Colonic mucosa (tissue), 4 donors: ENCODE measurements at places on chromosomes 12 and 14. TPM values are rescaled to one million over a fixed set of nuclear protein-coding genes. Genes with fewer than 3 reads are reported as not detected.
A peak's percentile ranks its signal among the peaks of the same experiment; 100 is the strongest.

GPR132 gene
- 1.0 TPM for total RNA-seq

PTPRB gene
- 27.7 TPM for total RNA-seq

ZNF219 gene
- 79.6 TPM for total RNA-seq

CD163 gene
- 14.4 TPM for total RNA-seq

DNA sequence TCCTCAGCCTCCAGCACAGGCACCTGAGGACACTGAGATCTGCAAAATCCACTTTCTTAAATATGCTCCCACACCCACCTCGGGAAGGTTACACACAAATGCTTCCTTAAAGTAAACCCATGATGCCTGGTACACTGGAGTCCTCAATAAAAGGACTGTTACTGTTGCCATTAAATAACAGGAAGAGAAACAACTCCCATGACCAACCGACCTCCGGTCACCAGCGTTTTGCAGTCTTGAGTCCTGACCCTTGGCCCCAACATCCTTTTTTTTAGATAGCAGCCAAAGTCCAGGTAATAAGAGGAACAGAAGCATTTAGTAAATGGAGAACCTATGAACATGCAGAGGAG, 42.4 kb downstream of the ITPK1 start:
- H3K27me3 ChIP-seq = no peaks in the 10 kb centered on the region
- DNase-seq = no peak
- H3K4me3 ChIP-seq = no peak overlapping the region
- peaks cover 11% of the 10 kb centered on the region for H3K4me1 ChIP-seq
- H3K27ac ChIP-seq = peak overlapping the region; percentile 66

DNA sequence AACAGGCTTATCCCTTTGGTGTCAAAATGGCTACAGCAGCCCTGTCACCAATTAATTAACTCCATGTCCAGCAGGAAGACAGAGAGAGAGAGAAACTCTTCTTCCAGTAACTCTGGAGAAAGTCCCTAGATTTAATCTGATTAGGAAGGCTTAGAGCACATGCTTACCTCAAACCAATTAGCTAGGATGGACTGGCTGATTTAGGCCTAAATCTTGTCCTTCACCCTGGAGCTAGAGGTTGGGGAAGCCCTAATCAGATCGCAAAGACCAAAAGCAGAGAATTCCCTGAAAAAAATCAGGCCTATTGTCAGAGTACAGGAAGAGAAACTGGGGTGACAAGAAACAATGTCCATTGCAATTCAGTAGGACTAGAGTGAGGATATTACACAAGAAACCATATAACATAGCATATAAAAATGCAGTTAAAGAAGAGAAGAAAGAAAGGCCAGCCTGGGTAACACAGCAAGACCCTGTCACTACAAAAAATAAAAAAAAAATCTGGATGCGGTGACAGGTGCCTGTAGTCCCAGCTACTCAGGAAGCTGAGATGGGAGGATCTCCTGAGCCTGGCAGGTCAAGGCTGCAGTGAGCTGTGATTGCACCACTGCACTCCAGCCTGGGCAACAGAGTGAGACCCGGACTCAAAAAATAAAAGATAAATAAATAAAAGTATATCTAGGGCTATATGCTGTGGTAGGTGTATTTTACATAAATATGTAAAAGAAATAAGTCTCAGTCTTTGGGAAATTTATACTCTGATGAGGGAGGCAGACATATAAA, 34.9 kb upstream of the TUBA1A start:
- H3K4me3 ChIP-seq = no peak overlapping the region
- no peak overlapping the region for H3K27ac ChIP-seq
- no peak for DNase-seq
- H3K27me3 ChIP-seq = no peaks in the 10 kb centered on the region
- no peaks in the 10 kb centered on the region for H3K4me1 ChIP-seq

GRCh38 chr12:5430641-5431603, 986 bp upstream of the NTF3 start:
- H3K4me1 ChIP-seq = no peaks in the 10 kb centered on the region
- H3K27ac ChIP-seq = no peak overlapping the region
- no peak for DNase-seq
- no peaks in the 10 kb centered on the region for H3K36me3 ChIP-seq
- no peak overlapping the region for H3K4me3 ChIP-seq

- no peaks in the 10 kb centered on the region for H3K27me3 ChIP-seq
- H3K27ac ChIP-seq = no peak overlapping the region
- no peak for DNase-seq
- H3K4me1 ChIP-seq = no peaks in the 10 kb centered on the region
- no peaks in the 10 kb centered on the region for H3K36me3 ChIP-seq
Observed at GRCh38 chr12:92765871-92766270, 63.1 kb downstream of the PLEKHG7 start.

DNA sequence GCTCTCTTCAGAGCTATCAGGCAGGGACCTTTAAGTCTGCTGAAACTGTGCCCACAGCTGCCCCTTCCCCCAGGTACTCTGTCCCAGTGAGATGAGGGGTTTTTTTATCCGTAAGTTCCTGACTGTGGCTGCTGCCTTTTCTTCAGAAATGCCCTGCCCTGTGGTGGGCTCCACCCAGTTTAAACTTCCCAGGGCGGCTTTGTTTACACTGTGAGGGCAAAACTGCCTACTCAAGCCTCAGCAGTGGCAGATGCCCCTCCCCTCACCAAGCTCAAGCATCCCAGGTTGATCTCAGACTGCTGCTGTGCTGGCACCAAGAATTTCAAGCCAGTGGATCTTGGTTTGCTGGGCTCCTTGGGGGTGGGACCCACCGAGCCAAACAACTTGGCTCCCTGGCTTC, 46.9 kb upstream of the SLC16A7 start:
- H3K4me3 ChIP-seq = no peak overlapping the region
- no peaks in the 10 kb centered on the region for H3K36me3 ChIP-seq
- H3K27me3 ChIP-seq = no peaks in the 10 kb centered on the region
- DNase-seq = no peak

- H3K36me3 ChIP-seq = no peaks in the 10 kb centered on the region
- H3K27ac ChIP-seq = no peak overlapping the region
- no peak overlapping the region for H3K4me3 ChIP-seq
- DNase-seq = peak; percentile 19
Observed at GRCh38 chr14:64838656-64839055, 41.1 kb downstream of the SPTB start.

- H3K4me1 ChIP-seq = no peaks in the 10 kb centered on the region
- no peaks in the 10 kb centered on the region for H3K27me3 ChIP-seq
- no peaks in the 10 kb centered on the region for H3K36me3 ChIP-seq
- no peak overlapping the region for H3K4me3 ChIP-seq
- DNase-seq = no peak
Observed at GRCh38 chr14:88488897-88489296, 65.9 kb downstream of the PTPN21 start.

- no peak overlapping the region for H3K27ac ChIP-seq
- H3K36me3 ChIP-seq = no peaks in the 10 kb centered on the region
- H3K27me3 ChIP-seq = no peaks in the 10 kb centered on the region
- H3K4me1 ChIP-seq = no peaks in the 10 kb centered on the region
Observed at GRCh38 chr14:92458136-92459029, 55.2 kb upstream of the RIN3 start.

DNA sequence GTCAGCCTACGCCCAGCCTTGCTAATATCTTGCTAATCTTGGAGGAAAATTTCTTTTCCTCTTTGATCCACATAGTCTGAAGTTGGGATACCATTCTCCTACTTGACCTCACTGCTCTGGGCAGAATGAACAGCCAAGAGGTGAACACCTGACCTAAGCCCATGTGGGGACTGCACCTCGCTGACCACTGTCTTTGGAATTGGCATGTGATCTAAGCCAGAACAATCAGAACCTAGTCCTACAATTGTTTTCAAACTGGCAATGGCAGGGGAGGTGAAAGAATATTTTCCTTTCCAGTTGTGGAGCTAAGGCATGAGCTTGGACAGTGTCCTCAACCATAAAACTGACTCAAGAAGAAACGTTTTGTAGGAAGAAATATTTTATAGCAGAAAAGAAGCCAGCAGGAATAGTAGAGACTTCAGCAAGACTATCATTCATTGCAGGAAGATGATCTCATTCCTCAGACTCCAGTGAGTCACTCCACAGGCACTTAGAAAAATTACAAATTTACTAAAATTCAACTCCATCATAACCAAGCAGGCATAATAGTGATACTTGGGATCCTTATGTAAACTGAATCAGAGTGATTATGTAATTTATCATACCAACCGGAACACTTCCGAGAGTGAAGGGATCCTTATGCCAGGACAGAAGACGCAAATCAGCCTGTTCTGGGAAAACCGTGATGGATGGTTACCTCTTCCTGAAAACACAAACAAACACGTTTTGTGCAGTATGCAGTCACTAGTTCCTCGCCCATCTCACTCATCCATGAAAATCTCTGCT, 14.7 kb downstream of the PTPRO start:
- no peaks in the 10 kb centered on the region for H3K27me3 ChIP-seq
- no peak overlapping the region for H3K27ac ChIP-seq
- no peak overlapping the region for H3K4me3 ChIP-seq
- DNase-seq = no peak

- no peak overlapping the region for H3K4me3 ChIP-seq
- H3K36me3 ChIP-seq = no peaks in the 10 kb centered on the region
- no peaks in the 10 kb centered on the region for H3K4me1 ChIP-seq
- peak overlapping the region; percentile 83 for H3K27ac ChIP-seq
- DNase-seq = peak; percentile 57
- H3K27me3 ChIP-seq = no peaks in the 10 kb centered on the region
Observed at GRCh38 chr12:20420557-20420956, 52.2 kb downstream of the PDE3A start.

DNA sequence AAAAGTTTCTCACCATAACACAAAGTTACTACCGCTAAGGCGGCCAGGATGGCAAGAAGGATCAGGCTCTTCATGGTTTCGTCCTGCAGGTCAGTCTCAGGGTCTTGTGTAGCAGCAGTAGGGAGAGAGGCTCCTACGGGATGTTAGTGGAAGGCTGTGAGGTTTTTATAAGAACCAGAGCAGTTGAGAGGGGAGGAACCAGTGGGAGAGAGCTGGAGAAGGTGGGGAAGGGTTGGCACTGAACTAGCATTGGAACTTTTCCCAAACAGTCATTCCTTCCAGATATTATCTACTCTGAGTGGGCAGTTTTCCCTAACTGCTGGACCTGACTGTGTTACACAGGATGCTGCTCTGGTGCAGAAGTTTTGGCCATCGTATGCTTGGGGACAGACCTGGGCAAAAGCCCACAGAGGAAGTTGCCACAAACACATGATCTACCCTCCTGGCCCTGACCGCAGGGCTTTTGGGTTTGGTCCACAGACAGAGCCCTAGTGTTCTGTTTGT, at the start of gene MGP:
TSS of gene MGP (minus strand) at position 137 of the 504 bp plus-strand sequence. CDS start at position 74, 63 bp downstream.
- no peak for DNase-seq
- H3K27me3 ChIP-seq = no peaks in the 10 kb centered on the region
- H3K27ac ChIP-seq = peak within 1 kb of the TSS; percentile 46
- H3K36me3 ChIP-seq = no peaks in the 10 kb centered on the region

DNA sequence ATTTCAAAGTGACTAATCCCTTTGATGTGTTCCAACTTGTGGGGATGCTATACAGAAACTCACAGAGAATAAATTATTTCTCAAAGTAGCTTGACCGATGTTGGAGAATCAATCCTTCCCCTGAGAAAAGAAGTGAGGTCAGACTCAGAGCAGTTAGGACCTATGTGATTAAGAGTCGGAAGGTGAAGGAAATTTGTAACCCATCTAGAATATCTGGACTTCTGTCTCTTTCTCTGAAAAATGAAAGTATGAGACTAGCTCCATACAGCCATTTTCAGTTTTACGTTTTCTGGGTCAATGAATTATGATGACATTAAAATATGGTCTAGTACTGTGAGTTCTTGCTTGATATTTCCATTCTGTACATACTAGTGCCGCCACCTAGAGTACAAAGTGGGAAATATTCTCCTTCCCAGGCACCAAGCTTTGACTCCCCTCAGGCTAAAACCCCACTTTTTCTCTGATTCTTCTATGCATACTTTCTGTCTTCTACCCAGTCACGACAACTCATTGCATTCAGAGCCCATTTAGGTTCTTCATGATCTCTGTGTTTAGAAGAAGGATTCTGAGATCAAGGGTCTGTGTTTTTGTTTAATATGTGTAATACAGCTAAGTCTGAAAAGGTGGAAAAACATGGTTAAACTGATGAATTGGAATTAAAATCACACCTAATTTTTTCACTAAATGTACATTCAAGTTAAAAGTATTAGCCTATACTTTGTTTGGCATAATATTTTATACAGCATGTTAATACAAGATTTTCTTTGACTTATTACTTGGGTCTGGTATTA, 6.9 kb upstream of the NTS start:
- no peak overlapping the region for H3K4me3 ChIP-seq
- peak; percentile 41 for DNase-seq
- no peaks in the 10 kb centered on the region for H3K4me1 ChIP-seq
- H3K27me3 ChIP-seq = no peaks in the 10 kb centered on the region

- no peaks in the 10 kb centered on the region for H3K27me3 ChIP-seq
- no peaks in the 10 kb centered on the region for H3K36me3 ChIP-seq
- H3K4me1 ChIP-seq = no peaks in the 10 kb centered on the region
- H3K27ac ChIP-seq = no peak overlapping the region
Observed at GRCh38 chr14:93715279-93715927, 72.9 kb downstream of the PRIMA1 start.

- peak; percentile 24 for DNase-seq
- no peaks in the 10 kb centered on the region for H3K4me1 ChIP-seq
- peak overlapping the region; percentile 44 for H3K4me3 ChIP-seq
Observed at GRCh38 chr12:22333713-22334409, 646 bp downstream of the ST8SIA1 start.

- no peak overlapping the region for H3K4me3 ChIP-seq
- no peaks in the 10 kb centered on the region for H3K36me3 ChIP-seq
- H3K27ac ChIP-seq = no peak overlapping the region
- DNase-seq = no peak
- H3K27me3 ChIP-seq = no peaks in the 10 kb centered on the region
Observed at GRCh38 chr12:10136637-10137205, 6.7 kb upstream of the CLEC7A start.

DNA sequence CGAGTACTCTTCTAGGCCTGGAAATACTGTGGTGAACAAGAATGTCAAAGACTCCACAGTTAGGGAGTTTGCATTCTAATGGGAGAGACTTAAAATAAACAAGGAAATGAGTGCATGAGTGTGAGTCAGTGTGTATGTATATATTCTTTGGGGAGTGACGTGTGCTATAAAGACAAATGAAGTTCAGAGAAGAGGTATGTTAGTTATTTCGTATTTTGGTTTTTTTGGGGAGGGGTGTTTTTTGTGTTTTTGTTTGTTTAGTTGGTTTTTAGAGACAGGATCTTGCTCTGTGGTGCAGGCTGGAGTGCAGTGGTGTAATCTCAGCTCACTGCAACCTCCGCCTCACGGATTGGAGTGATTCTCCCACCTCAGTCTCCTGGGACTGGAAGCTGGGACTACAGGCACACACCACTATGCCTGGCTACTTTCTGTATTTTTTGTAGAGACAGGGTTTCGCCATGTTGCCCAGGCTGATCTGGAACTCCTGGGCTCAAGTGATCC, 74.3 kb downstream of the SRGAP1 start:
- peaks cover 9% of the 10 kb centered on the region for H3K4me1 ChIP-seq
- DNase-seq = no peak
- H3K36me3 ChIP-seq = no peaks in the 10 kb centered on the region
- H3K4me3 ChIP-seq = no peak overlapping the region
- H3K27ac ChIP-seq = peak overlapping the region; percentile 79
